ENCODE measurements at places on chromosomes 5 and 9.
A peak's percentile ranks its signal among the peaks of the same experiment; 100 is the strongest.

DNA sequence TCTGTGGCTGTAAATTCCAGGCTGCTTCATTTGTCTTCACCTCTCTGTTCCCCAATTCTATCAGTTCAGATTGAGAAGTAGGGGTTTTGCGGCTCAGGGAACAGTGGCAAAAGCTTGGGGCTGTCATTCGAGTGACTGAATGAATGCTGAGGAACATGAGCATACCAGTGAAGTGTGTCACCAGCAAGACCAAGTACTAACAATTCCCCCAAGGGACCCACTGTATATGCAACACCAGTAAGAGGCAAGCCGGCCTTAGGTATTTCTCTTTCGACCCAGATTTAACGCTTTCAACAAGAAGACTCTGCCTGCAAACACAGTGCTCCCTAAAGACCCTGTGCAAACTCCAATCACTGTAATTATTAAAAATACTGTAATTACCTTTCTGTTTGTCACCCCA, 25.8 kb downstream of the KLHL3 start:
- peak; percentile 84 for DNase-seq

DNA sequence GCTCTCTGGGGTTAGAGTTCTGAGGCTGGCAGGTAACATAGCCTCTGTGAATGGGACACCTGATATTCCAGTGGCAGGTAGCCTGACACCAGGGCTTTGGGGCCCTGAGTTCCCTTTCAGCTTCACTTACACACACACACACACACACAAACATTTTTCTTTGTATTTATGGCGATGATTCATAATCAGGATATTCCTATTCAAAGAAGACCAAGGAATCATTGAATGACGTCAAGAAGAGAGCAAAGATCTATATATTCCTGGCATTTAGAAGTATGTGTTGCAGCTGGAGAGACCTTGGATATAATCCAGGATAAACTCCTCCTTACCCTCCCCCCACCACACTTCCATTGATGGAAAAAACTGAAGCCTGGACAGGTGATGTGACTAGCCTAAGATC, 7.9 kb upstream of the ENTREP1 start:
- DNase-seq = no peak

DNA sequence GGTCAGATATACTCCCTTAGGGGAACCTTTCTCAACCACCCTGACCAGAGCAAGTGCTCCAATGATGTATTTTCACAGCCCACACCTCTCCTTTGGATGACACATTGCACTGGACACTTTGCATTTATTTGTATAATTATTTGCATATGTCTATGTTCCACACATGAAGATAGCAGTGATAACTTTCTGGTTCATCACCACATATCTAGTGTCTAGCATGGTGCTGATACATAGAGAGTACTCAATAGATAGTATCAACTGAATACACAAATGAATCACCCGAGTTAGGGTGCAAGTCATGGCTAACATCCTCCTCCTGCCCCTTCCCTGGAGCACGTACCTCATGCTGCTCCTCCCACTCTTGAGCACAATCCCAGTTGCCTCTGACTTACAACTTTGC, 617.6 kb downstream of the EBF1 start:
- DNase-seq = peak; percentile 36

GRCh38 chr5:177982072-177982727, 13.8 kb downstream of the PROP1 start:
- DNase-seq = no peak

- no peak for DNase-seq
Measured at GRCh38 chr9:115144706-115145105, 26.7 kb upstream of the TNC start.

DNA sequence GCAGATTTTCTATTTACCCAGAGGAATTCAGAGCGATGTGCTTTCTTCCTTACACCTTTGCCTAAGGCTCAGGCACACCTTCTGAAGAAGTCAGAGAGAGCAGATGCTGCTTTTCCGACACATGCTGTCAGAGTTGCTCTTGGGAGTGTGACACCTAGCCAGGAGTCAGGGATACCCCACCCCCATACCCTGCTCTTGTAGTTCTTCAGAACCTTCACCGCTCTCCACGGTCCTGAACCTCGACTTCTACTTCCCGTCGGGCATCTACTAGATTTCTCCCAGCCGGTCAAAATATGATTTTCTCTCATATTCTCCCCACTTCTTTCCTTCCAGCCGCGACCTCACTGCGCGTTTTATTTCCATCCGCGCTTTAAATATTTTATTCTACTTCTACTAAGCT, 1.7 kb downstream of the GRIN3A start:
- DNase-seq = peak; percentile 37

DNA sequence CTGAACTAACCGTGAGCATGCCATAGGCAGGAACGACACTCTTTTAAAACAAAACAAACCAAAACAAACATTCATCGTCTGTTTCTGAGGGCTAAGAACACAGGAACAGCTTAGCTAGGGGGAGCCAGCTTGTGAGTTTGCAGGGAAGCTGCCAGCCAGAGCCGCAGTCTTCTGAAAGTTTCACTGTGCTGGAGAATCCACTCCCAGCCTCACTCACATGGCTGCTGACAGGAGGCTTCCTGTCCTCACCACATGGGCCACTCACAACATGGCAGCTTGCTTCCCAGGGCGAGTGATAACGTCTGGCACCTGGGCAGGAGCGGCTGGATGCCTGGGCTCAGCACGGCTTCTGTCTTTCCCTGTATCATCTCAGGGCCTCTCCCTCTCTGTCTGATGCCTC, 275.2 kb downstream of the MSX2 start:
- DNase-seq = no peak

DNA sequence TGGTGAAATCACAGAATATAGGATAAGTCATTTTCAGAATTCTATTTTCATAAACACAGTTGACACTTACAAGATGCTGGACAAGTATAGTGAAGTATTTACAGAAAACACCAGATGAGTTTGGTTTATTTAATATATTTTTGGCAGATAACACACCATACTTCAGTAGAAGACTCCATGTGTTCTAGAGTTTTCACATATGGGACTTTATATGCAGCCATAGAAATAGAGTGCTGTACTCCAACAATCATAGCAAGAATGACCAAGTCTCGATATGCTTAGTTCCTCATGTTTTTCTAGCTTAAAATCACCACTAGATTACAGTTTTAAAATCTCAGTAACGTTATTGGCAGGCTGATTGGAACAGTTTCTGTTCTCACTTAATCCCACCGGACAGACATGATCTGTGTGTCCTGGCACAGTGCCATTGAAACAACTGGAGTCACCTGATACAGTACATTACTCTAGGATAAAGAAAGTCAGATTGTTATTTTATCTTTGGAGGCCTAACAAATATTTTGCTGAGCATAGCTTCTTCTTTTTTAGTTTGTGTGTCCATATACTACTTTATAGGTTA, 45.8 kb upstream of the ERBIN start:
- peak; percentile 77 for DNase-seq

GRCh38 chr5:97979740-97980139, 793.7 kb upstream of the RGMB start:
- peak; percentile 14 for DNase-seq

GRCh38 chr5:131505237-131505908, 129.7 kb downstream of the RAPGEF6 start:
- no peak for DNase-seq

DNA sequence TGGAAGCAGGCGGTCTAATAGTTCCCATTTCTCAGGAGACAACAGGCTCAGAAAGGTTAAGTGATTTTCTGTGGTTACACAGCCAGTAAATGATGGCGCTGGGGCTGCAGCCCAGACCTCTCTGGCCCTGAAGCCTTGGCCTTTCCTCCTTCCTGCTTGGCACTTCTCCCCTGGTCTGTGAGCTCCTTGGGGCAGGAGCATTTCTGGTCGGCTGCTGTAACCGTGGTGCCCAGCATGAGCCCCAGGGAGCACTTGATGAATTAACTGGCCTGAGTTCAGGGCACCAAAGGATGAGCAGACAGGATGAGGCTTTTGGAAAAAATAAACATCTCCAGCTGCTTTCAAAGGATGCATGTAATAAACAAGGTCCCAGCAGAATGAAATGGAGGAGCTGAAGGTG, 30.2 kb downstream of the CDHR2 start:
- DNase-seq = no peak

DNA sequence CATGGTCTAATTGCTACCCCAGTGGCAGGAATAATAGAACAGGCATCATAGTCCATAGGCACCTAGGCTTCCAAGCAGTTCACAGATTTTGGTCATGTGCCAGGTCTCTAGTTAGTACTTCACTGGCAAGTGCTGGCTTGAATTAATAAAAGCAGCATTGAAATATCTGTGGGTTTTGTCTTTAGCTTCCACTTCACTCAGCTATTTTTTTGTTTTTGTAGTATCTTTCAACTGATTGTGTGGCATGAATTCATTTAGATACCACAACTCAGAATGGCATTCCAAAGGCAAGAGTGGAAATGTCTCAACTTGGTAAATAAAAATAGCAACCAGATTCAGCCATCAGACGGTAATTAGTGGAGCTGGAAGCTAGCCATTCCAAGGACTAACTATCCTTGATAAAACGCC, 27.9 kb upstream of the ITGA2 start:
- no peak for DNase-seq

GRCh38 chr9:123000371-123001068, 32.9 kb upstream of the GPR21 start:
- DNase-seq = no peak

- no peak for DNase-seq
Measured at GRCh38 chr9:97880336-97880735, 27.3 kb downstream of the FOXE1 start.

Measured in osteoblast (primary cell).